ENCODE measurements at places on chromosomes 13 and 19. TPM values are rescaled to one million over a fixed set of nuclear protein-coding genes. Genes with fewer than 3 reads are reported as not detected.

The SERP2 gene
- total RNA-seq: not detected

The CLDND2 gene
- 0.79 TPM for total RNA-seq

The CACNG6 gene
- not detected for total RNA-seq

The CPB2 gene
- not detected for total RNA-seq

The LIM2 gene
- not detected for total RNA-seq

The HPN gene
- not detected for total RNA-seq

The OLFM2 gene
- total RNA-seq: not detected

The SLC15A1 gene
- not detected for total RNA-seq

The LGI4 gene
- not detected for total RNA-seq

The THAP8 gene
- 4.7 TPM for total RNA-seq

The UCHL3 gene
- 49.9 TPM for total RNA-seq

The CRX gene
- not detected for total RNA-seq

DNA sequence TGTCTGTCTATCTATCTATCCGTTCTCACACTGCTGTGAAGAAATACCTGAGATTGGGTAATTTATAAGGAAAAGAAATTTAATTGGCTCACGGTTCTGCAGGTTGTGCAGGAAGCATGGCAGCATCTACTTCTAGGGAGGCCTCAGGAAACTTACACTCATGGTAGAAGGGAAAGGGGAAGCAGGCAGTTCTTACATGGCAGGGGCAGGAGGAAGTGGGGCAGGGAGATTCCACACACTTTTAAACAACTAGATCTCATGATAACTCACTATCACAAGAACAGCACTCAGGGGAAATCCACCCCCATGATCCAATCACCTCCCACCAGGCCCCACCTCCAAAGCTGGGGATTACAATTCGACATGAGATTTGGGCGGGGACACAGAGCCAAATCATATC is 105.3 kb downstream of the SLC10A2 start:
- no peaks in the 10 kb centered on the region for H3K27me3 ChIP-seq
- no peaks in the 10 kb centered on the region for H3K36me3 ChIP-seq
- H3K4me3 ChIP-seq: no peak overlapping the region
- no peak overlapping the region for H3K27ac ChIP-seq
- no peaks in the 10 kb centered on the region for H3K4me1 ChIP-seq
- DNase-seq: no peak

DNA sequence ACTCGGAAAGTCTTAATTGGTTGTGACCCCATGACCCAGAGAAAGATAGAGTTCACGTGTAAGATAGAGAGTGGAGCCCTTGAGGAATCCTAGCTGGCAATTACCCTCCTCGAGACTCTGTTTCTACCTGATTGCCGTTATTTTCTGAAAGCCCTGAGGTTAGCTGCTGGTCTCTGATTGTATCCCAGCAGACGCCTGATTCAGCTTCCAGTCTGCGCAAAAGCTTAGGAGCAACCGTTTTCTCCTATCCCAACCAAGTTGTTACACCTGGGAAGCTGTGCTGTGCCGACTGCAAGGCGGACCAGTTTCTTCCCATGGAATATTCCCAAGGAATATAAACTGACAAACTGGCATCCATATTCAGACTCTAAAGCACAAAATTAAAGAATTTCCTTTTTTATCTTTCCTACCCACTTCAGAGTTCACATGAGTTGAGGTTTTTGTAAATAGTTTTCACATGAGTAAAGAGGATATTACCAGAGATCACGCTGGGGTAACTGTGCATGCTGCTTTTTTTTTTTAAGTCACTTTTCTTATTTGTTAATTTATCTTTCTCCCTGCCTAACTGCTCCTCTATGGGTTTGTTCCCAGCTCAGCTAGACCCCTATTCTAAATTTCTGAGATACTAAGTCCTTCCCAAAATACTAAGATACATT is 1.5 kb upstream of the TRPC4 start:
- H3K36me3 ChIP-seq: no peaks in the 10 kb centered on the region
- peaks cover 12% of the 10 kb centered on the region for H3K27me3 ChIP-seq
- H3K4me1 ChIP-seq: peaks cover 12% of the 10 kb centered on the region
- H3K4me3 ChIP-seq: peak overlapping the region; percentile 71
- H3K27ac ChIP-seq: no peak overlapping the region

DNA sequence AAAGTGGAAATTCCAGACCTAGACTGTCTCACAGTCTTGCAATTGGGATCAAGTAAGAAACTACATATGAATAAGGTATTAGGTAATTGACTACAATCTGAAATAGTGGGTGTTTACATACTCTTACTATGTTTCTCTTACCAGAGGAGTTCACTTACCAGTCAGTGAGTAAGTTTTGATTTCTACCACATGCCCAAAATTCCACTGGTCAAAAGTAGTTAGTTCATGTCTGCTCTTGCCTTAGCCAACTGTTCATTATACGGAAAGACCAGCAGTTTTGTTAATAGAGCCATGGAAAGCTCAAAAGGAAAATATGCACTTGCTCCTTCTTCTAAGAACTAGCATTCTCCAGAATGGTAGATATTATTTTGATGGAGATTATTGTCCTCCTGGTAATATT is 490.8 kb downstream of the RFC3 start:
- H3K36me3 ChIP-seq: peaks cover 3% of the 10 kb centered on the region
- no peak for DNase-seq
- no peak overlapping the region for H3K4me3 ChIP-seq
- no peaks in the 10 kb centered on the region for H3K27me3 ChIP-seq
- H3K27ac ChIP-seq: no peak overlapping the region
- peaks cover 4% of the 10 kb centered on the region for H3K4me1 ChIP-seq

DNA sequence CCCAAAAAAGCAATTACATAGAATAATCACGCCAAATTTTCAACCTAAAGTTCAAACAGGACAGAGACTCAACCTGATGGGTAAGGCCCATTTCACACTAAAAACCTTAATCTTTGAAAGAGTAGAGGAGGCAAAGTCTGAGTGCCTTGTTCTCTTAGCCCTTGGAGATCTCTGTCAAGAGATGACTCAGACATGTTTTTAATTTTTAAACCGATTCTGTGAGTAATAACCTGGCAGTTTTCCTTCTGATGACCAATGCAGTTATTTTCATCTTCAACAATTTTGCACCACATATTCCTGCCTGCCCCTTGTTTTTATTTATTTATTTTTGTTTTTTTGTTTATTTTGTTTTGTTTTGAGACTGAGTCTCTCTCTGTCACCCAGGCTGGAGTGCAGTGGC is 11.5 kb upstream of the TNFSF9 start:
- no peaks in the 10 kb centered on the region for H3K36me3 ChIP-seq
- no peaks in the 10 kb centered on the region for H3K27me3 ChIP-seq
- DNase-seq: peak; percentile 83
- peak overlapping the region; percentile 38 for H3K4me3 ChIP-seq

GRCh38 chr13:105984236-105984635 is 551.2 kb downstream of the EFNB2 start:
- peak overlapping the region; percentile 22 for H3K27ac ChIP-seq
- no peaks in the 10 kb centered on the region for H3K36me3 ChIP-seq

GRCh38 chr13:22993148-22993547 is 187.6 kb upstream of the SGCG start:
- H3K36me3 ChIP-seq: no peaks in the 10 kb centered on the region
- no peaks in the 10 kb centered on the region for H3K27me3 ChIP-seq
- H3K4me3 ChIP-seq: no peak overlapping the region
- DNase-seq: no peak
- no peaks in the 10 kb centered on the region for H3K4me1 ChIP-seq
- H3K27ac ChIP-seq: no peak overlapping the region

DNA sequence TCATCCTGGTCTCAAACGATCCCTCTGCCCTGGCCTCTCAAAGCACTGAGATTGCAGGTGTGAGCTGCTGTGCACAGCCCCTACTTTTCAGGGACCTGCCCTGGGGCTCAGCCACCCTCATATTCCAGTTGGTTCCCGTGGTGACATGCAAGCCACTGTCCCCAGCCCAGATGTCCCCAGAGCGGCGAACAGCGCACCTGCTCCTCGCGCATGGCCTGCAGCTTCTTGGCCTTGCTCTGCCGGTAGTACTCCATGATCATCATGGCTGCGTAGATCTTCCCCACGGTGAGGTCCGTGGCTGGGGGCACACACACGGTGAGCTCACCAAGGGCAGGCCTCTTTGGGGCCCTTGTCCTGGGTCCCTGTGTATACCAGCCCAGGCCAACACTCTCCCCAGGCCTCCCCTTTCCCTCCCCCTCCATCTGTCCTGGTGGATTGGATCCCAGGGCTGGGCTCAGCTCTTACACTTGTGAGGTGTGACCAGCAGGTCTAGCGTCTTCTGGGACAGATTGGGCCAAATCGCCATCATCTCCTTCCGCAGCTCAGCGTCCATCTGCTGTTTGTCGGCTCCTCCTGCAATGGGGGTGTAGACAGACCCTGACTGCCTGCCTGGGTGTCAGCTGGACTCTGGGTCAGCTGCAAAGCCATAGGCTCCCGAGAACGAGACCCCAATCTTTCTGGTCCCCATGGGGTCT is 64.0 kb downstream of the IER2 start:
- H3K4me3 ChIP-seq: no peak overlapping the region
- no peak for DNase-seq
- H3K36me3 ChIP-seq: no peaks in the 10 kb centered on the region
- H3K27me3 ChIP-seq: no peaks in the 10 kb centered on the region
- H3K4me1 ChIP-seq: peaks cover 7% of the 10 kb centered on the region

GRCh38 chr19:56566904-56567273 is 379 bp upstream of the ZNF470 start:
- H3K27ac ChIP-seq: no peak overlapping the region
- H3K36me3 ChIP-seq: no peaks in the 10 kb centered on the region
- no peak for DNase-seq
- no peaks in the 10 kb centered on the region for H3K27me3 ChIP-seq
- H3K4me3 ChIP-seq: peak overlapping the region; percentile 69
- no peaks in the 10 kb centered on the region for H3K4me1 ChIP-seq

GRCh38 chr19:47598407-47599349 is 10.3 kb upstream of the BICRA start:
- peaks cover 30% of the 10 kb centered on the region for H3K4me1 ChIP-seq
- H3K27me3 ChIP-seq: no peaks in the 10 kb centered on the region
- DNase-seq: peak; percentile 97
- peak overlapping the region; percentile 97 for H3K27ac ChIP-seq
- H3K4me3 ChIP-seq: peak overlapping the region; percentile 97
- peaks cover 17% of the 10 kb centered on the region for H3K36me3 ChIP-seq

GRCh38 chr13:49812812-49813211 is 20.3 kb upstream of the KPNA3 start:
- DNase-seq: no peak
- H3K27ac ChIP-seq: no peak overlapping the region
- H3K27me3 ChIP-seq: no peaks in the 10 kb centered on the region
- no peak overlapping the region for H3K4me3 ChIP-seq
- no peaks in the 10 kb centered on the region for H3K4me1 ChIP-seq

DNA sequence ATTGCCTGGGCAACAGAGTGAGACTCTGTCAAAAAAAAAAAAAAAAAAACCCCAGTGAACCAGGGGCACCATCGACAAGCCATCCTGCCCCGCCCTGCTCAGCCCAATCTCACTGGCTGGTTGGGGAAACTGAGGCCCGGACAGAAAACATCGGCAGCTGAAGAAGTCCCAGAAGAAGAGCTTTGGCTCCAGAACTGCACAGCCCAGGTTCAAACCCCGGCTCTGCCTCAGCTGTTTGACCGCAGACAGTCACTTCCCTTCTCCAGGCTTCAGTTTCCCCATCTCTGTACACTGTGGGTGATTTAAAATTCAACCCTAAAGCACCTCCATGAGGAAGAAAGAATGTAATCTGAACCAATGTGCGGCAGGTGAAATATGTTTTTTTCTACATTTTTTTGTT is 9.4 kb upstream of the SEMA6B start:
- no peaks in the 10 kb centered on the region for H3K36me3 ChIP-seq
- peaks cover 5% of the 10 kb centered on the region for H3K4me1 ChIP-seq
- H3K4me3 ChIP-seq: no peak overlapping the region
- no peak for DNase-seq

DNA sequence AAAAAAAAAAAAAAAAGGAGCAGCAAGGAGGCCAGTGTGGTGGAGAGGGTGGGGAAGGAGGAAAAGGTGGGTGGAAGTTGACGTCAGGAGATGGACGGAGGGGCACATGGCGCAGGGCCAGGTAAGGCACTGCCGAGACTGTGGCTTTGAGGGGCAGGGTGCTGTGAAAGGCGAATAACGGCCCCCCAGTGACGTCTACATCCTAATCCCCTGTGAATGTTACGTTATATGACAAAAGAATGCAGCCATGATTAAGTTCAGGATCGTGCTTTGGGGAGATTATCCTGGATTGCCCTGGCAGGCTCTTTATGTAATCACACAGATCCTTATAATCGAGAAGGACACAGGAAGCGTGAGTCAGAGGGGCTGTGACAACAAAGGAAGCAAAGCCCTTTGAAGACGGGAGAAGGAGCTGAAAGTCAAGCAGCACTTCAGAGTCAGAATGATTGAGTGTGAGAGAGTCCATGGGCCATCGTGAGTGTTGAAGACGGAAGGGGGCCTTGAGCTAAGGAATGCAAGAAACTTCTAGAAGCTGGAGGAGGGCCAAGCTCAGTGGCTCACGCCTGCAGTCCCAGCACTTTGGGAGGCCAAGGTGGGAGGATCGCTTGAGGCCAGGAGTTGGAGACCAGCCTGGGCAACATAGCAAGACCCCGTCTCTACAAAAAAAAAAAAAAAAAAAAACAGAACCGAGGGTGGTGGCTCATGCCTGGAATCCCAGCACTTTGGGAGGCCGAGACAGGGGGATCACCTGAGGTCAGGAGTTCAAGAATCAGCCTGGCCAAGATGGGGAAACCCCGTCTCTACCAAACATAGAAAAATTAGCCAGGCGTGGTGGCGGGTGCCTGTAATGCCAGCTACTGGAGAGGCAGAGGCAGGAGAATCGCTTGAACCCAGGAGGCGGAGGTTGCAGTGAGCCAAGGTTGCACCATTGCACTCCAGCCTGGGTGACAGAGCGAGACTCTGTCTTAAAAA is 13.8 kb upstream of the CEACAM16 start:
- no peaks in the 10 kb centered on the region for H3K27me3 ChIP-seq
- peaks cover 20% of the 10 kb centered on the region for H3K4me1 ChIP-seq
- peaks cover 14% of the 10 kb centered on the region for H3K36me3 ChIP-seq
- peak; percentile 83 for DNase-seq
- no peak overlapping the region for H3K4me3 ChIP-seq
- no peak overlapping the region for H3K27ac ChIP-seq

GRCh38 chr13:113428469-113428865 is 24.8 kb downstream of the ADPRHL1 start:
- H3K36me3 ChIP-seq: no peaks in the 10 kb centered on the region
- DNase-seq: no peak
- H3K4me3 ChIP-seq: no peak overlapping the region
- H3K27ac ChIP-seq: no peak overlapping the region
- peaks cover 6% of the 10 kb centered on the region for H3K4me1 ChIP-seq
- no peaks in the 10 kb centered on the region for H3K27me3 ChIP-seq

- peak overlapping the region; percentile 78 for H3K27ac ChIP-seq
- DNase-seq: no peak
- H3K27me3 ChIP-seq: no peaks in the 10 kb centered on the region
- no peak overlapping the region for H3K4me3 ChIP-seq
Observed at GRCh38 chr13:34347784-34348573, 530.0 kb downstream of the RFC3 start.

- no peaks in the 10 kb centered on the region for H3K27me3 ChIP-seq
- peak overlapping the region; percentile 92 for H3K27ac ChIP-seq
- peaks cover 34% of the 10 kb centered on the region for H3K4me1 ChIP-seq
- peak; percentile 68 for DNase-seq
Observed at GRCh38 chr19:1259876-1260748, 9.0 kb upstream of the CIRBP start.
